ENCODE measurements at places on chromosomes 16 and 17. TPM values are rescaled to one million over a fixed set of nuclear protein-coding genes. Genes with fewer than 3 reads are reported as not detected.

DNA sequence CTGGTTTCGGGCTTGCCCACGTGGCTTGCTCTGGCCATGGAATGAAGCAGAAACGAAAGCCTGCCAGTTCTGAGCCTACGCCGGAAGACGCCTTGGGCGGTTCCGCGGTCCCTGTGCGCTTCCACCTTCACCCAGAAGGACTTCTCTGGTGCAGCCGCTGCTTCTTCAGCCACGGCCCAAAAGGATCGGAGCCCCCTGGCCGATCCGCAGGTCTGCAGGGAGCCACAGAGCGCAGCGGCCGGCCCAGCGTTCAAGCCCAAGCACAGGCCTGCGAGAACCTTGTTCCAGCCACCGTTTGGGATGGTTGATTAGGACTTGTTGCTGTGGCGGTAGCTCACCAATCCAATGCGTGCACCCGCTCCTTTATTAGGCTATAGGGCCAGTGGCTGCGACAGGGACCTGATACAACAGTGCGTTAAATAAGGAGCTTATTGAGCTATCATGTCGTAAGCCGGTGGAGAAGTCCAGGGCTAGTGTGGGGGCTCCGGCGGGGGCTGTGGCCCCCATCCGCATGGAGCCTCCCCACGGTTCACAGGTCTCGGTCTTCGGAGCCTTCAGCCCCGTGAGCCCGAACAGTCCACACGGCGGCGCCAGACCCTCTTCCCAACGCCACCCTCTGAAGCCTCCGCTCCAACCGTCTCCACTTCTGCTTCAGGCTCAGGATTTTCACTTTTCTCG is 10.2 kb upstream of the MPP2 start:
- peaks cover 8% of the 10 kb centered on the region for H3K27me3 ChIP-seq
- peak overlapping the region; percentile 51 for H3K27ac ChIP-seq
- H3K36me3 ChIP-seq, result no peaks in the 10 kb centered on the region
- DNase-seq, result peak; percentile 86

GRCh38 chr16:67207249-67208091 is 8.5 kb downstream of the ELMO3 start:
- H3K4me3 ChIP-seq, result no peak overlapping the region
- H3K36me3 ChIP-seq, result peaks cover 4% of the 10 kb centered on the region
- H3K4me1 ChIP-seq, result no peaks in the 10 kb centered on the region
- no peaks in the 10 kb centered on the region for H3K27me3 ChIP-seq
- H3K27ac ChIP-seq, result no peak overlapping the region

- H3K27ac ChIP-seq, result no peak overlapping the region
- peaks cover 20% of the 10 kb centered on the region for H3K27me3 ChIP-seq
- peaks cover 5% of the 10 kb centered on the region for H3K4me1 ChIP-seq
- no peaks in the 10 kb centered on the region for H3K36me3 ChIP-seq
- H3K4me3 ChIP-seq, result no peak overlapping the region
These were observed 57.2 kb upstream of the NLK start for GRCh38 chr17:27985306-27985705.

The CCDC200 gene
- 0.92 TPM for total RNA-seq

The PIK3R6 gene
- total RNA-seq, result 4.5 TPM
